ENCODE measurements at places on chromosomes 1 and 21.

- DNase-seq: no peak
Observed at GRCh38 chr1:33237579-33237978, 18.7 kb upstream of the ZNF362 start.

GRCh38 chr21:26732432-26733221 is 112.6 kb downstream of the ADAMTS1 start:
- DNase-seq: peak; percentile 39

GRCh38 chr1:71464016-71464415 is 383.2 kb upstream of the ZRANB2 start:
- DNase-seq: no peak

GRCh38 chr1:153001382-153001781 is at the start of gene SPRR3:
Gene SPRR3 (plus strand): TSS chr1:153001749. CDS start chr1:153003021, 1,272 bp downstream.
- no peak for DNase-seq

DNA sequence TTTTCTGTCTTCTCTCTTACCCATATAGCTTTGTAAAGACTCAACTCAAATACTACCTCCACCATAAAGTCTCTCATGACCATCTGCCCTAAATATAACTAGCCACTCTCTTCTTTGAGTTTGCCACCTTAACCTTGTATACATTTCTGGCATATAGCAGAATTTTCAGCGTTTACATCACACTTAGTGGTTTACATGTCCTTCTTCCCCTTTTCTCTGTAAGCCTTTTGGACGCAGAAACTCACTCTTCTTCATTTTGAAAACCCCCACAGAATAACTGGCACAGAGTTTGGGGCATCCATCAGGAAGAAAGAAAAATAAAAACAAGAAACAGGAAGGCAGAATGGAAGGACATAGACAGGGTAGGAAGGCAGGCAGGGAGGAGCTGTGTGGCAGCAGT is 131.8 kb upstream of the DUSP10 start:
- DNase-seq: no peak

GRCh38 chr21:40454057-40454456 is 392.9 kb downstream of the DSCAM start:
- no peak for DNase-seq

- peak; percentile 34 for DNase-seq
Observed at GRCh38 chr1:229665912-229666558, 40.0 kb downstream of the URB2 start.

- no peak for DNase-seq
Observed at GRCh38 chr1:186849271-186849671, 20.5 kb downstream of the PLA2G4A start.

- DNase-seq: no peak
Observed at GRCh38 chr1:67336783-67337182, 29.1 kb downstream of the IL12RB2 start.

DNA sequence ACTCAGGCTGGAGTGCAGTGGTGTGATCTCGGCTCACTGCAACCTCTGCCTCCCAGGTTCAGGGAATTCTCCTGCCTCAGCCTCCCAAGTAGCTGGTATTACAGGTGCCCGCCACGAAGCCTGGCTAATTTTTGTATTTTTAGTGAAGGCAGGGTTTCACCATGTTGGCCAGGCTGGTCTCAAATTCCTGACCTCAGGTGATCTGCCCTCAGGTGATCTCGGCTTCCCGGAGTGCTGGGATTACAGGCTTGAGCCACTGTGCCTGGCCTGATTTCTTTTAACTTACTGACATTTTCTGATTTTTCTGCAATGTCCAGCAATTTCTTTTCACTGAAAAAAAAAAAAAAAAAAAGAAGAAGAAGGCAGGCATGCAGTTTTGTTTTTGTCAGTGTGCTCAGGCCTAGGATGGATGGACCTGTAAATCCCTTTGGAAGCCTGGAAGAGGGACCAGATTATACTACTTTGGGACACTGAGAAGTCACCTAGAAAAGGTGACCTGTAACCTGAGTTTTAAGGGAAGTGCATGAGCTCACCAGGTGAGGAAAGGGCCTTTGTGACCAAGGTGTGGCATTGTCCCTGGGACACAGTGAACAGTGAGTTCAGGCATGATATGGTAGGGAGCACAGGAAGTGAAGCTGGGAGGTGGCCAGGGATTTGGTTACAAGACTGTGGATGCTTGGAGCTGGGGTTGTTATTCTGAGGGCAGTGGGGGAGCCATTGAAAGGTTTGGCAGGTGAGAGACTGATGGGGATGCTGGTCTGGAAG is 2.7 kb upstream of the TMEM61 start:
- DNase-seq: no peak

DNA sequence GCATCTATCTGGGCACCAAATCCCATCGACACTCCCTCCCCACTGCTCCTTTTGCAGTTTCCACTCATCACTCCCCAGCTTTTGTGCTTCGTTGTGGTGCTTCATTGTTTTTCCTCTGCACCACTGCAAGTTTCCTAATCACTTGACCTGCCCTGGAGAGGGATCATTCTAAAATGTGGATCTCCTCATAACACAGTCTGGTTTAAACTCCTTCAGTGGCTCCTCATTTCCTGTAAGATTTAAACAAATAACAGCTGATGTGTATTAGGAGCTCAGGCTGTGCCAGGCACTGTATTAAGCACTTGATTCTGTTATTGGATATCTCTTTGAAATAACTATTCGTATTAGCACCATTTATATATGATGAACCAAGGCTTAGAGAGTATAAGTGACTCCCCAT is 51.3 kb downstream of the MAP10 start:
- DNase-seq: no peak

DNA sequence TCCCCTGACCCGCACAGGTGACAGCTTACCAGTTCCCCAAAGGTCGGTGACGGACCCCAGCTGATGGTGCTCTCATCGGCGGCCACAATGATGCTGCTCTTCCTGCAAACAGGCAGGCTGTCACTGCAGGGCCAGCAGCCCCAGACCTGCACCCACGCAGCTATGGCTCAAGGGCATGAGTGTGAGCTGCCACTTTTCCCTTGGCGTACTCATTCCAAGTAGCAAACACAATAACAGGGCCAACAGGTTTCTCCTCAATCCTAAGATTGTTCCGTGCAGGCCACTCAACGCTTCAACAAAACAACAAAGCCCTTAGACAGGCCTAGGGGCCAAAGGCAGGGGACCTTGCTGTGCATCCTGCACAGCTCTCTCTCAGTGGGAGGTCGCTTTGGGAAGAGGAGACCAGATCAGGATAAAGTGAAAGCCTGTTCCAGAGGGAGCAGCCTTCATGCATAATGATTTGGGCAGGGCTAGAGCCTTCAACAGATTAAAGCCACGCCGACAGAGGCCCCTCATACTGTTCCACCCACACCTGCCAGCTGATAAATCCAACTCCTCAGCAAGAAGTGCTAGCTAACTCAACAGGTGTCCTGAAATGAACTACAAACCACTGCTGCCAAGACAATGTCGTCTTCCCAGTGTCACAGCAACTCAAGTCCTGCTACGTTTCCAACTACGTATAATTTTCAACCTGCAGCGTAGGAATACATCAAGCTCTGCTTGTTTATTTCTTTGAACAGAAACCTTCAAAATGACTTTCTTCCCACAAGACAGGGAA is 27.2 kb downstream of the RCC2 start:
- DNase-seq: no peak

DNA sequence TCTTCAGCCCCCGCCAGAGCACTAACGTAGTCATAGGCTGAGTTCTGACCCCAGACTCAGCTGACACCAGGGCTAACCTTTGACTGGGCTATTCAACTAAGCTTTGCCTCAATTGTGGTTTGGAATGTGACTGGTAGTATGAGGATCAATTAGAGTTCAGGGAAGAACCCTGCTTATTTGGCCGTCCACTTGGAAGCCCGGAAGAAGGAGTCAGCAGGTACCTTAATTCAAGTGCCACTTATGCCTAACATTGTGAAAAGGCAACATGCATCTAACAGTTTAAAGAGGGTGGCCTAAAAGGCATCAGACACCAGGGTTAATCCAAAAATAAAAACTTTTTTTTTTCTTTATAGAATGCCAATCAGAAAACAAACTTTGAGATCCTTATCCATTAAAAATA is 92.3 kb downstream of the BEND5 start:
- no peak for DNase-seq

GRCh38 chr1:156705918-156706656 is 704 bp upstream of the CRABP2 start:
- DNase-seq: no peak

GRCh38 chr21:44800971-44801467 is 601 bp downstream of the UBE2G2 start:
- no peak for DNase-seq

- DNase-seq: no peak
Observed at GRCh38 chr1:61047061-61047460, 35.3 kb upstream of the NFIA start.

DNA sequence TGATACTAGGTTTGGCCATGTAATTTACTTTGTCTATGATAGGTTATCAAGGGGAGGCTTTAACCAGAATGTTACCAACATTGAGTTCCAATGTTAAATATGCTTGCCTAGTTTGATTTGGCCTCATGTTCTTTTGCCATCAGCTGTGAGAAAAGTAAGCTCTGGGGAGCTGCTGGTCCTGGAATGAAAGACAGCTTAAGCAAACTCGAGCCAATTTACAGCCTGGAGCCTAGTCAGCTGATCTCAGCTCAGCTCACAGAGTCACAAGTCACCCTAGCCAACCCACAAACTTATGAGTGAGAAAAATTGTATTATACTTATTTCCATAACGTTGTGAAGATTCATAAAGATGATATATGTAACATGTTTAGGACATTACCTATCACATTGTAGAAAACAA is 426.7 kb downstream of the RWDD3 start:
- no peak for DNase-seq

DNA sequence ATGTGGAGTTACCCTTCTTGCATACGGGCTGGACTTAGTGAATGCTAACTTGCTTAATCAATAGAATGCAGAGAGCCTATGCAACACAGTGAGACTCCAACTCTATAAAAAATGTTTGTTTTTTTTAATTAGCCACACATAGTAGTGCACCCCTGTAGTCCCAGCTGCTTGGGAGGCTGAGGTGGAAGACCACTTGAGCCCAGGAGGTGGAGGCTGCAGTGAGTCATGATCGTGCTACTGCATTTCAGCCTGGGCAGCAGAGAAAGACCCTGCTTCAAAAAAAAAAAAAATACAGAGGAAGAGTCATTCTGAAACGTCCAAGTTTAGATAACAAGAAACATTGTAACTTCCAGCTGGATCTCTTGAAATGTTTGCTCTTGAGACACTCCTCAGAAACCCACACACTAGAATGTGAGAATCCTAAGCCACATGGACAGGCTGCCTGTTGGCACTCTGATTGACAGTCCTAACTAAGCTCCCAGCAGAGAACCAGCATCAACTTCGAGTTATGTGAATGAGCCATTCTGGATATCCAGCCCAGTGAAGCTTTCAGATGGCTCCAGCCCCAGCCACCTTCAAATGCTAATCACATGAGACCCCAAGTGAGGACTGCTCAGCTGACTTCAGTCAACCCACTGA is 20.0 kb upstream of the CAP1 start:
- no peak for DNase-seq

GRCh38 chr1:42996384-42996970 is 37.8 kb upstream of the SLC2A1 start:
- DNase-seq: no peak

DNA sequence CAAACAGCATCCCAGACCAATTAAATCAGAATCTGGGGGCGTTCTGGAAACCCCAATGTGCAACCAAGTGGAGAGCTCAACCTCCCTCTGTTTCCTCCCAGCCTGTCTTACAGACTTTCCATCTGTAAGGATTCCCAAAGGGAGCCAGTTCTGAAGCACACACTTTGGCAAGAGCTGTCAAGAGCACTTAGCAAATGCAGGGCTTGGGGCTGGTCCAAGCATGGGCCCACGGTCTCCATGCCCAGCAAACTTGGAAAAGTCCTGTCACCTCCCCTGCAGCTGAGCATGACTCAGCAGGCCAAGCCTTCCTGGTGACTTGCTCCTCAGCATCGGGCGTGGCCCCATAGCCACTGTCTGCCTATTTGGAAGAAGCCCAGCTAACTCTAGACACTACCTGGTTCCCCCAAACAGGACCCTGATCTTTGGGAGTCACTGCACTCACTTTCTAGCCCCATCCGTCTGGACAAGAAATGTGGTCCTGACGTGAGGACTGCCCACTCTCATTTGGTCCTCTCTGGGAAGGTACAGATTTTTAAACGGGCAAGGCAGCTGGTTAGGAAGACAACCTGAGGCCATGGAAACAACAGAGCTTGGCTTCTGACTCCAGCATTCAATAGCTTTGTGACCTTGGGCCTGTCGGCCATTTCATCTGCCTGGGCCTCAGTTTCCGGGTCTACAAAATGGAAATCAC is 16.9 kb downstream of the SLC2A1 start:
- DNase-seq: peak; percentile 57

Measured in putamen (tissue), 1 donor.